ENCODE measurements at places on chromosomes 16 and 17. TPM values are rescaled to one million over a fixed set of nuclear protein-coding genes. Genes with fewer than 3 reads are reported as not detected.

DNA sequence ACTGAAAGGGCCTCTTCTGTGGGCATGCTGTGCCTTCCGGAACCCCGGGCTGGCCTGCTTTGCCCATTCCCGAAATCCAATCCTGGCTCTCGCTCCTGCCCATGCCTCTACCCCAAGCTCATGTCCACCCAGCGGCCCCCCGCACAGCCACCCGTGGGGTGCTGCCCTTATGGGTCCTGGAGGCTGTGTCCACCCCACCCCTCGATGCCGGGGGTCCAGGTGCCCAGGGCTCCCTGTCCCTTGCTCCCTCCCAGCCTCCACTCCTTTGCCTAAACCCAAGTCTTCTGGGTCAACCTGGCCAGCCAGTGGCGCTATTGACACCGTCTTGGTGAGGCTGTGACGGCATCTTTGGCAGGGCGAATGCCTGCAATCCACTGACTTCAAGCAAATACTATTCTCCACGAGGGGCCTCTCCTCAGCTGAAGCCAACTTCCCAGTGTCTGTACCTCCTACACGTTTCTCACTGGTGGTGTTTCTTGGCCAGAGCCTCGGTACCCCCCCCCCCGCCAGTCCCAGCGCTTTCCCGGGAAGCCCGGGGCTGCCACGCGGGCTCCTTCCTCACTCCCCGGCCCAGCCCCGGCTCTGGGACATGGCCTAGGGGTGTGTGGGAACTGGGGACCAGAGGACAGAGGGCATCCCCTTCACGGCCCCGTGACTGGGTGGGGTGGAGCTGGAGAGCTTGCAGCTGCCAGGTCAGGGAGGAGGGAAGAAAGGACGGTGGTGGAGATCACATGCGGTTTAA lies 12.2 kb upstream of the DUS1L start:
- DNase-seq: no peak

DNA sequence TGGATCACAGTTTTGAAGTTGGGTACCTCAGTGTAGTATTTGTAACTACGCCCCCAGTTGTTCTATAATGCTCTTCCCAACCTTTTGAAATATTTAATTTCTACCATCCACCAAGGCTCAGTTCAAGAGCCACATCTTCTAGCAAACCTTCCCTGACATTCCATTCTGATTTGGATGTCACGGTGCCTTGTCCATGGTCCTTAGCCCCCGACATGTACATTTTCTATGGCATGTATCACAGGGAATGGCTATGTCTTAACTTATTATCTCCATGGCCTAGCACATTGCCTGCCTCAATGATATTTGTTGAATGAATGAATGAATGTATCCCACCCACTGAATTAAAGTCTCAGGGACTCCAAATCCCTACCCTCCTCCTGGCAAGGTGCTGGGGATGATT lies 6.4 kb upstream of the KRT28 start:
- no peak for DNase-seq

GRCh38 chr17:30824002-30824355 lies 513 bp downstream of the CRLF3 start:
- DNase-seq: no peak

- no peak for DNase-seq
These were observed 21.5 kb upstream of the KRT19 start for GRCh38 chr17:41549596-41550039.

GRCh38 chr17:80604009-80604669 lies 59.5 kb downstream of the RPTOR start:
- no peak for DNase-seq

GRCh38 chr17:6555331-6556120 lies 829 bp downstream of the PITPNM3 start:
- DNase-seq: no peak

GRCh38 chr17:57086069-57086930 lies 1.3 kb downstream of the AKAP1 start:
- no peak for DNase-seq

DNA sequence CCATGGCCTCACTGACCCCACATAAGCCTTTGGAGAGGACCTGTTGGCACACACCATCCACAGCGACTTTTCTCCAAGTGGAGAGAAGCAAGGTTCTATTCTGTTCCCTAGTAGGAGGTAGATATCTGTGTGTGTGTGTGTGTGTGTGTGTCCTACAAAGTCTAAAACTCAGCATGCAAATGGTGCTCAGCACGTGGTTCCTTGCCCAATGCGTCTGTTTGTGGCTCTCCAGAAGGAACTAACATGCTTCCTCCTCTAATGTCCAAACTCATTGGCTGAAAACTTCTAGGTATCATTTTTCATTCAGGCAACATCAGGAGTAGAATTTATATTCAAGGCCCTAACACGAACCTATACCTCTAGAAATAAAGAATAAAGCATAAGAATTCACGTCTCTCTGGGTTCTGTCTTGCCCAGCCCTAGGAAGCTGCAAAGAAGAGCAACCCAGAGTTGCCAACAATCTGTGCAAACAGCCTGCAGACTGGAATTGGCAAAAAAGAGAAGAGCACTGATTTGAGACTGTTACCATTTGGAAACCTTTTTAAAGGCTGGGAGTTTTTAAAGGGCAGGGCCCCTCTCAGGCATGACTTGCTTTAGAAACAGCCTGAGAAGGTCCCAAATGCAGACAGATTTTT lies 25.5 kb downstream of the MAP3K14 start:
- no peak for DNase-seq

DNA sequence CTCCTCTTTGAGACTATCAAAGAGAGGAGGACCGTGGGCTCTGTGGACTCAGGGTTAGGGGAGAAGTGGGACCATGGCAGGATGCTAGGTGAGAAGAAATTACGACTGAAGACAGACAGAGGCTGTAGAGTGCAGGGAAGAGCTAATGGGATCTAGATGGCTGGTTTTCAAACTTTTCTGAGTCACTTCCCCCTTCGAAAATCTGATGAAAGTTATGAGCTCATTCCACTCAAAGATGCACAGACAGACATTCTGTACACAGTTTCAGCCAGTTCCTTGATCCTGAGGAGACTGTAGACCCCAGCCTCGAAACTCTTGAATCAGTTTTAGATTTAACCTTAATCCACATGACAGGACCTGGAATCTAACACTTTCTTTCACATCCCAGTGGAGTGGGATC lies 40.7 kb downstream of the RGS9 start:
- DNase-seq: no peak

DNA sequence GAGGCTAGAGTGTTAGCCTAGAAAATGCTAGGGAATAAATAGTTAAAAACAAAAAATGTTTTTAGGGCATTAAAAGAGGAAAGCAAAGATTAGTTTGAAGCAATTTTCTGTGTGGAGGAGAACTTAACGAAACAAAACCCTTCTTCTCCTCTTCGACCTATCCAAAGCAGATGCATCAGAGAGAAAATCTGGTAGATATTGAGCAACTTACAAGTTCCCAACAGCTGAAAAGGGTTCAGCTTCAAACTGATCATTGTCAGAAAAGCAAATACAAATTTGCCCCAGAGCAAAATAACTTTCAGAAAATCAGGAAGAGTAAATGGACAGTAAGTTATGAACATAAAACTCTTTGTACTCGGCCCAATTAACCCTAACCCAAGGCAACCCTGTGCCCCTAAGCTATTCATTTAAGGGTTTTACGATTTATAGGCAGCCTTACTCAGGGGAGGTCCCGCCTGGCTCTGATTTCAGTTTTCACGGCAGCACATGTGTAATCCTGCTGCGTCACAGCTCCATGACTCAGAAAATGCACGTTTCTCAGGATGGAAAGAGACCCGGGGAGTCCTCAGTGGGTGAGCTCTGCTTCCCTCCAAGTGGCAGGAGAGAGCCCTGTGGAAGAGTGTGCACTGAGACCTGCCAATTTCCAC lies 405.7 kb upstream of the SALL1 start:
- no peak for DNase-seq

DNA sequence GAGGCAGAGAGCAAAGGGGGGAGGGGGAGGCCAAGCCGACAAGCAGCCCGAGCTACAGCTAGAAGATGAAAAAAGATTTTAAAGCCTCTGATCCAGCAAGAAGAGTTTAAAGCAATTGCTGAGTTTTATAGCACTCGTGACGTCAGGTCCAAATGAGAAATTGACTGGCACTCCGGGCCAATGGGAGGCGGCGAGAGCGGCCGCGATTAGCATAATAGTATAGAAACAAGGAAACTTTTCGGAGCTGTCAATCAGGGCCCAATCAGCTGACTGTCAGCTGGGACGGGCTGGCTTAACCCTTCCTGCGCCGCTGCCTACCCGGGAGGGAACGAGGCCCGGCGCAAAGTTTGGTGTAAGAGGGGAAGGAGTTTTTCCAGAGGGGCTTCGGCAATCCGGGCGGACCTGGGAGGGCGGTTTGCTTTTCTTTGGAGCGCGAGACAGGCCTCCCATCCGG lies at the start of gene MAF:
Gene MAF (minus strand): TSS at position 100 of the 454 bp plus-strand sequence. CDS start 835 bp downstream, outside the sequence.
- DNase-seq: peak; percentile 92

- DNase-seq: no peak
These were observed 126.9 kb upstream of the TNRC6C start for GRCh38 chr17:77831474-77832179.

The CCT6B gene
- total RNA-seq: 2.2 TPM

The TP53TG3F gene
- total RNA-seq: not detected

The GJC1 gene
- 32.0 TPM for total RNA-seq

The PIGS gene
- 51.5 TPM for total RNA-seq
